ENCODE measurements at places on chromosomes 5 and 9. TPM values are rescaled to one million over a fixed set of nuclear protein-coding genes. Genes with fewer than 3 reads are reported as not detected.
A peak's percentile ranks its signal among the peaks of the same experiment; 100 is the strongest.

SFXN1 gene
- 476 TPM for total RNA-seq

CNTNAP3B gene
- not detected for total RNA-seq

ANKRD31 gene
- total RNA-seq: 0.94 TPM

PLPP7 gene
- total RNA-seq: not detected

DNA sequence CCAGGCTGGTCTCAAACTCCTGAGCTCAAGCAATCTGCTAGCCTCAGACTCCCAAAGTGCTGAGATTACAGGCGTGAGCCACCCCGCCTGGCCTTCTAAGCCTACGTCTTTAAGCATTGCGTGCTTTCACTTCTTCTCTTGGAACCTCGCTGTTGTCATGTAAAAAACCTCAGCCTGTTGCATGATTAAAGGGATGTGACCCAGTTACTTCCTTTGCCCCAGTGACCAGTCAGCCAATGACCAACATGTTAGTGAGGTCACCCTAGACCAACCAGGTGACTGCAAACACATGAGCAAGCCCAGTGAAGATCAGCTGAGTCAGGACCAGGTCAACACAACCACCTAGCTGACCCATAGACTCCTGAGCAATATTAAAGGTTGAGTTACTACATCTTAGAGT lies 10.5 kb downstream of the KIF4B start:
- peaks cover 14% of the 10 kb centered on the region for H3K27me3 ChIP-seq
- no peak overlapping the region for H3K27ac ChIP-seq
- no peaks in the 10 kb centered on the region for H3K4me1 ChIP-seq
- no peak overlapping the region for H3K4me3 ChIP-seq

DNA sequence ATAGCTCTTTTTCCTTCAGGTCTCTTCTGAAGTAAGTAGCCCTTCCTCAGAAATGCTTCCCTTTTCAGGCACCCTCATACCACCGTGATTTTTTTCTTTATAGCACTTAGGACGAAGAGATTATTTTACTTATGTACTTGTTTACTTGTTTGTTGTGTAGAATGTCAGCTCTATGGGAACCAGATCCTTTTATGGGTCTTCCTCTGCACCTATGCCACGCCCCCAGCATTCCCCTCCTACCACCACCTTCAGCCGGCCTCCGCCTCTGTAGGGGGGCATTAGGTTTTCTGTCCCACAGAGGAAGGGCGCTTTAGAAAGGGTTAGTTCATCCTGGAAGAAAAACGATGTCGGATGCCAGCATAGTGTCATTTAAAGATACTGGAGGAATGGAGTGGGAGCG lies 1.8 kb downstream of the CDKN2B-AS1 start:
- H3K36me3 ChIP-seq: no peaks in the 10 kb centered on the region
- H3K27ac ChIP-seq: no peak overlapping the region
- DNase-seq: no peak
- peaks cover 43% of the 10 kb centered on the region for H3K27me3 ChIP-seq
- H3K4me1 ChIP-seq: peaks cover 9% of the 10 kb centered on the region

DNA sequence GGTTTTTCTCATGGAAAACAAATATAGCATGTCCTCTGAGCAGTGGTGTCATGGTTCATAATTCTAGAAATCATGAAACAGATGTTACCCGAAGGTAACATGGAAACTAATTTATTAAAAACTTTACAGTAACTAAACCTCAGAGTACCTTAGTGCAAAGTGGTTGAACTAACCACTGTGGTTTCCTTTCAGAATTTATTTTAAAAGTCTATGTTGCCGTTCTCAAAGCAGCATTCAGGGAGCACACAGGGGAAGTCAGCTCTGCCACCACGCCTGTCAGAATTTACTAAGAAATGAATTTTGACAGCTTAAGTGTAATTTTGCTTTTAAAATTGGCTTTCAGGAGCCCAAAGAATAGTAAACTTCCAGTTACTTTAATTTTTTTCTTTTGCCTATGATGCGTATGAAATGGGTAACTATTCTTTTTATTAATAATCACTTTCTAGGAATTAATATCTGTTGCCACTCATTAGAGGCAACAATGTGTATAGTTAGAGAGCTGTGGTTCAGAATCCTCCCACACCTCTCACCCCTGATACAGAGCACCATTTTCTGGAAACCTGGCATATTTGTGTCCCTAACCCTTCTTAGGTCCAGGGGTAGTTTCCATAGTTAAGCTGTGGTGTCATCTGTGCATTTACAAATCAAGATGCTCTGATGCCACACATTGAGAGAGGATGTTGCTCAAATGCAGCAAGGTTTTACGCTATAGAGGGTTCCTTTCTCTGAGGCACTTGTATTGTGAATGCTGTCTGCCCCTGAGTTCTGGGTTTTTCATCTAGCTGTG lies 202.6 kb downstream of the ZSWIM6 start:
- peaks cover 49% of the 10 kb centered on the region for H3K36me3 ChIP-seq
- no peaks in the 10 kb centered on the region for H3K27me3 ChIP-seq
- peak; percentile 22 for DNase-seq
- H3K4me1 ChIP-seq: peaks cover 19% of the 10 kb centered on the region
- peak overlapping the region; percentile 63 for H3K27ac ChIP-seq

DNA sequence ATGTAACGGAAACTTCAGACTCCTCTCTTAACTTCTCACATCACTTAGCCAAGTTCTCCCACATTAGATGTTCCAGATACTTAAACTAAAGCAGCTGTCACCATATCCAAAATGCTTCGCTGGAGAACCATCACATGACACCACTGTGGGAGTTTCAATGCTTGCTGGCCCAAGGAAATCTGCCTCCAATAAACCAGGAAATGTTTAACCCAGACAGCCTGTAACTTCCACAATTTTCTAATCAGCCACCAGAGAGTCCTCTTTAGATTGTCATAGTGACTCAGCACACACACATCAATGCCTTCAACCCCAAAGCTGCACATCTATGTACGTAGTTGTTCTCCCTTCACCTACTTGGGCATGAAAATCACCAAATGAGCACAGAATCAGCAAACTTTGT lies 118.7 kb downstream of the LPAR1 start:
- H3K4me1 ChIP-seq: no peaks in the 10 kb centered on the region
- H3K36me3 ChIP-seq: no peaks in the 10 kb centered on the region
- no peak overlapping the region for H3K27ac ChIP-seq
- H3K4me3 ChIP-seq: no peak overlapping the region
- no peaks in the 10 kb centered on the region for H3K27me3 ChIP-seq

GRCh38 chr9:127723444-127723843 lies 7.6 kb downstream of the TTC16 start:
- peaks cover 21% of the 10 kb centered on the region for H3K4me1 ChIP-seq
- no peaks in the 10 kb centered on the region for H3K27me3 ChIP-seq
- no peak overlapping the region for H3K27ac ChIP-seq
- DNase-seq: no peak

GRCh38 chr5:54852007-54852406 lies 133.4 kb downstream of the ESM1 start:
- H3K27me3 ChIP-seq: peaks cover 27% of the 10 kb centered on the region
- H3K27ac ChIP-seq: no peak overlapping the region
- H3K4me3 ChIP-seq: no peak overlapping the region
- no peaks in the 10 kb centered on the region for H3K4me1 ChIP-seq
- DNase-seq: no peak

DNA sequence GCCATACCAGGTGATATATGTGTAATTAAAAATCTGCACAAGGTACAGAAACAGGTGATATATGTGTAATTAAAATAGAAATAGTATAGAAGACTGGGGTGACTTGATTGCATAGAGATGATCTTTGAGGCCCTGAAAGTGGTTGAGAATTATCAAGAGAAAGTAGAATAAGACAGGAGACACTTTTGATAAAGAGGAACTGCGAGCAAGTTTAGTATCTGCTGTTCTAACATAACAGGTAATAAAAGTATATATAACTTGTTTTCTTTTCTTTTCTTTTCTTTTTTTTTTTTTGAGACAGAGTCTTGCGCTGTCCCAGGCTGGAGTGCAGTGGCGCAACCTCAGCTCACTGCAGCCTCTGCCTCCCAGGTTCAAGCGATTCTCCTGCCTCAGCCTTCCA lies 5.4 kb downstream of the SNX2 start:
- H3K36me3 ChIP-seq: peaks cover 19% of the 10 kb centered on the region
- no peak overlapping the region for H3K27ac ChIP-seq
- H3K27me3 ChIP-seq: no peaks in the 10 kb centered on the region
- H3K4me1 ChIP-seq: peaks cover 46% of the 10 kb centered on the region

DNA sequence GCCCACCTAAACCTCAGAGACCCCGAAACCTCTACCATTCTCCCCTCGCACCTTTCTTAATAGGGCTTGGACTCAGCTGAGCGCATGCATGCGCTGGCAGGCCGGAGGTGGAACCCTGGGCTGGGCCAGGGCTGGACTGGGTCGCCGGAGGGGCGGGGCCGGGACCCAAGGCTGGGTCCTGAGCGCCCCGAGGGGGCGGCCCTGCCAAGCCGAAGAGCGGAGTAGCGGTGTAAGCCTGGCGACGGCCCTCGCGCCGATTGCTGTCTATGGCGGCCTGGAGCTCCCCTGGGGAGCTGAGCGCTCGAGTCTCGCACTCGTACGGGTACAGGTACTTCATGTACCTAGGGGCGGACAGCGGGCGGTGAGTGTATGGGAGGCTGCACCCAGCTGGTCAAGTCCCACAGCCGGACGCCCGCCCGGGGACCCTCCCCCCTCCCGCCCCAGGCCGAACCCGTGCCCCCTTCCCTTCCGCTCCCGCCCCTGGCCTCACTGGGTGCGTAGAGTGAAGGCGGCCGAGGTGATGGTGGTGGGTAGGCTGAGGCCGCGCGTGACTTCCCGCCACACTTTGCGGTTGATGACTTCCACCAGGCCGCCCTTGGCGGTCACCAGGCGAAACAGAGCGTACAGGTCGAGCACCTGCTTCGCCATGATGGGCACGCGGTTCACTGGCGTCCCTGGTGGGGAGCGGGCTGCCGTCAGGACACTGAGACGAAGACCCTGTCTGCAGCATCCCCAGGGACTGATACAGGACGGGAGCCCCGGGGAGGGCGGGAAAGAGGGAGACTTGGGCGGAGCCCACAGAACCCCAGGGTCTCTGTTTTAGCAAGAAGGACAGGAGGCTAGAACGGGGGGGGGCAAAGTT lies 3.3 kb upstream of the DCTN3 start:
- peak; percentile 35 for DNase-seq
- H3K4me1 ChIP-seq: peaks cover 33% of the 10 kb centered on the region
- peak overlapping the region; percentile 34 for H3K4me3 ChIP-seq
- H3K27ac ChIP-seq: no peak overlapping the region
- peaks cover 47% of the 10 kb centered on the region for H3K27me3 ChIP-seq
- H3K36me3 ChIP-seq: no peaks in the 10 kb centered on the region

GRCh38 chr5:82044010-82044409 lies 72.2 kb downstream of the ATG10 start:
- no peak overlapping the region for H3K4me3 ChIP-seq
- no peak for DNase-seq
- no peak overlapping the region for H3K27ac ChIP-seq
- H3K4me1 ChIP-seq: no peaks in the 10 kb centered on the region
- H3K36me3 ChIP-seq: peaks cover 19% of the 10 kb centered on the region

- peak overlapping the region; percentile 80 for H3K27ac ChIP-seq
- DNase-seq: no peak
- peaks cover 74% of the 10 kb centered on the region for H3K4me1 ChIP-seq
- H3K4me3 ChIP-seq: peak overlapping the region; percentile 41
- no peaks in the 10 kb centered on the region for H3K27me3 ChIP-seq
Observed at GRCh38 chr5:131530706-131531331, 104.2 kb downstream of the RAPGEF6 start.

DNA sequence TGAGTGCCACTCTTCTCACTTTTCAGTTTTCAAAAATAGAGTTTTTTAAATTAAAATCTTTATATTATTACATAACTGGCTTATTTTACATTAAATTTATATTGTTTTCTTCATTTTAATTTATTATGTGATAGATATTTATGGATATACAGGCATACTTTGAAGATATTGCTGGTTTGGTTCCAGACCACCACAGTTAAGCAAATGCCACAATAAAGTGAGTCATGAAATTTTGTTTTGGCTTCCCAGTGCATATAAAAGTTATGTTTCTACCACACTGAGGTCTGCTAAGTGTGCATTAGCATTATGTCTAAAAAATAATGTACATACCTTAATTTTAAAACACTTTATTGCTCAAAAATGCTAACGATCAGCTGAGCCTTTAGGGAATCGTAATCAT lies 47.4 kb downstream of the NDUFS4 start:
- H3K27me3 ChIP-seq: no peaks in the 10 kb centered on the region
- peaks cover 21% of the 10 kb centered on the region for H3K4me1 ChIP-seq
- H3K27ac ChIP-seq: no peak overlapping the region
- H3K36me3 ChIP-seq: peaks cover 42% of the 10 kb centered on the region
